ENCODE measurements at places on chromosomes 5 and 9. TPM values are rescaled to one million over a fixed set of nuclear protein-coding genes. Genes with fewer than 3 reads are reported as not detected.

DNA sequence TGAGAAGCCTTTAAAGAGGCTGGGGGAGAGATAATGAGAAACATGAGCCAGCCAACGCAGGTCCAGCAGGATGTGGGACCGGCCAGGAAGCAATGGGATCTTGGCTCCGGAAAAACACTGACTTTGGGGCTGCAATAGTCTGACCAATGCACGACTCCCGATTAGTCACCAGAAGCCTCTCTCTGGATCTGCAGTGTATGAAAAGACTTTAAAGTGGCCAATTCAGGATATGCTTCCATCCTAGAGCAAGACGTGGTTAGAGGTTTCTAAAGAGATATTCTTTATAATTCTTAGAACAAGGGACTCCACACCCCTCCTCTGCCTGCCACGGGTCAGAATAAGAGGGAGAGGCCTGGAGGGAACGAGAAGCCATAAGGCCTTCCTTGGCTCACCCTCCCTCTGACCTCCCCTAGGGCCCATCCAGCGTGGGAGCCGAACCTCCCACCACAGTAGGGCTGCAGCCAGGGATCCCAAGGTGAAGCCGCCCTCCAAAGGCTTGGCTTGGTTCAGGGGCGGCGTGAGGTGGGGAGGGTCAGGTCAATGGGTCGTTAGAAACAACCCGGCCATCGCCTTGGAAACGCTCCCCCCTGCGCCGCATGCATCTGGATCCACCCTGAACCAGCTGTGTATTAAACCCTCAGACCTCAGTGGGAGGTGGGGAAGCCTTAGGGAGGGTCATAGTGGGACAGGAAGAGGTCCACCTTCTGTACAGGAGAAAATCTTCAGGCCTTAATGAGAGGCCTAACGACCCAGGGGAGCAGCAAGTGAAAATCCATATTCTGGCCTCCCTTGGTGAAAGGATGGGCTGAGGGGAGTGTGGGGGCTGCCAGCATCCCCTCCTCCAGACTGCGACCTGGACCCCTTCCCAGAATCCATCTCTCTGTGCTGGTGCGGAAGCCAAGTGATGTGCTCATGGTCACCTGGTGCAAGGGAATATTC is 11.1 kb downstream of the FGF1 start:
- no peak overlapping the region for H3K27ac ChIP-seq
- no peak for DNase-seq
- H3K36me3 ChIP-seq, result no peaks in the 10 kb centered on the region
- H3K27me3 ChIP-seq, result no peaks in the 10 kb centered on the region
- H3K4me1 ChIP-seq, result peaks cover 8% of the 10 kb centered on the region

Gene IL5
- not detected for total RNA-seq

- no peak overlapping the region for H3K27ac ChIP-seq
- no peaks in the 10 kb centered on the region for H3K36me3 ChIP-seq
- H3K4me3 ChIP-seq, result no peak overlapping the region
- peaks cover 12% of the 10 kb centered on the region for H3K4me1 ChIP-seq
These were observed 3.5 kb downstream of the NXNL2 start for GRCh38 chr9:88538311-88539085.

- H3K27me3 ChIP-seq, result no peaks in the 10 kb centered on the region
- H3K27ac ChIP-seq, result no peak overlapping the region
- peaks cover 2% of the 10 kb centered on the region for H3K36me3 ChIP-seq
- peaks cover 12% of the 10 kb centered on the region for H3K4me1 ChIP-seq
- no peak overlapping the region for H3K4me3 ChIP-seq
- DNase-seq, result no peak
These were observed 6.3 kb downstream of the QSOX2 start for GRCh38 chr9:136239135-136239982.

DNA sequence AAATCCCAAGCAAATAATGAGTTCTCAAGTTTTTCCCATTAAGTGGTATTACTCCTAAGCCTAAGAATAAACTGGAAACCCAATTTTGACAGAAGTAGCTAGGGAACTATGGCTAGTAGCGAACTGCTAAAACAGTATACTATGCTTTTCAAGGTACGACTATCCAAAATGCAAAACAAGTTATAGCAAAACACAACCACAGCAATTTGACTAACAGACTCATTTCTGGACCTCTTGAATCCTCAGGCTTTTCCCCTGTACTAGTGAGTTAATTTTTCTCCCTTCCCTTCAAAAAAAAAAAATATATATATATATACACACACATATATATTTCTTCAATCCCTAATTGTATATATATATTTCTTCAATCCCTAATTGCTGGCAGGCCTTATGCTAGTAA is 7.3 kb downstream of the FBXW11 start:
- peaks cover 46% of the 10 kb centered on the region for H3K4me1 ChIP-seq
- H3K4me3 ChIP-seq, result no peak overlapping the region
- H3K27me3 ChIP-seq, result no peaks in the 10 kb centered on the region
- peaks cover 5% of the 10 kb centered on the region for H3K36me3 ChIP-seq
- DNase-seq, result no peak

- no peak for DNase-seq
- H3K4me1 ChIP-seq, result peaks cover 23% of the 10 kb centered on the region
- H3K27ac ChIP-seq, result peak overlapping the region; percentile 28
- no peaks in the 10 kb centered on the region for H3K27me3 ChIP-seq
These were observed 74.7 kb downstream of the LURAP1L start for GRCh38 chr9:12849486-12850003.

DNA sequence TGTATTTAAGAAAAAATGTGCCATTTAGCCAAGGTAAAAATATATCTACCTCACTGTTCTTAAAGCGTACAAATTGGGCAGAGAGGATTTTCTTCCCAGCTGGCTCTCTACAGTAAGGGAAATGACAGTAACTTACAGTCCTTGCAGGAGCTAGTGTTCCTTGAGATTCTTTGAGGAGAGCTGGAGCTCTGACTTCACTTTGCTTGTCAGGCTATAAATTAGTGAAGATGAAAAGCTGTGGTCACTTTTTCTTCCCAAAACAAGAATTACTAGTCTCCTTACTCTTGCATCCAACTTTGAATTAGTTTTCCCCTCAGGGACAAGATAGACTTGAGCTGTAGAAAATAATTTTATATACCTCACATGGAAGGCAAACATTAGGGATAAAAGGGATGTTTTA is 129.9 kb downstream of the ZSWIM6 start:
- peaks cover 2% of the 10 kb centered on the region for H3K36me3 ChIP-seq
- no peaks in the 10 kb centered on the region for H3K27me3 ChIP-seq
- H3K27ac ChIP-seq, result no peak overlapping the region
- no peak for DNase-seq
- H3K4me3 ChIP-seq, result no peak overlapping the region

DNA sequence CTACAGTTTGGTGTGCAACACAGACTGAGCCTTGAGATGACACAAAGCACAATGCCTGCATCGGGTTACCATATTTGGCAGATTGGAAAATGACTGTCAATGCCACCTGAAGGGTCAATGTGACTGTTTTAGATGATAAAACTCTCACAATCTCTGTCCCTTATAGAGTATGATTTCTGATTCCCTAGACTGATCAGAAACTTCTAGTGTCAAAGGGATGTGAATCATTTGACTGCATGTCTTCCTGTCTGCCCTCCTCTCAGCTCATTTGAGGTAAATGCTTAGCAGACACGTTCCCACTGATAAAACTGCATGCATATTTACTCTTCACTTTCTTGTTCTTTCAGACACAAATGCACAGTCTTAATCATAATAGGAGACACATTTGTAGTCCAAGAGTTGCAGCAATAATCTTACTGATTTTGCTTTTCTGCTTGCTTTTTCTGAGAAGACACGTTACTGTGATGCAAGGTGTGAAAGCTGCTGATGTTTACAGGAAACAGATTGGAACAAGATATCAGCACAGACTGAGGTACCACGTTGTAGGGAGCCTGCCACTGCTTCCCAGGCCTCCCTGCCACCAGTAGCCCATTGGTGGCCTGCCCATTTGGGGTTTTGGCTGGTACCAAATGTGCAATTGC is 77.8 kb downstream of the GCNT4 start:
- H3K4me3 ChIP-seq, result no peak overlapping the region
- no peak overlapping the region for H3K27ac ChIP-seq
- H3K36me3 ChIP-seq, result no peaks in the 10 kb centered on the region
- H3K4me1 ChIP-seq, result no peaks in the 10 kb centered on the region

All from osteocyte (in vitro differentiated cells).